Right renal pelvis (tissue), 4 donors: ENCODE measurements at places on chromosomes 7 and 10.

DNA sequence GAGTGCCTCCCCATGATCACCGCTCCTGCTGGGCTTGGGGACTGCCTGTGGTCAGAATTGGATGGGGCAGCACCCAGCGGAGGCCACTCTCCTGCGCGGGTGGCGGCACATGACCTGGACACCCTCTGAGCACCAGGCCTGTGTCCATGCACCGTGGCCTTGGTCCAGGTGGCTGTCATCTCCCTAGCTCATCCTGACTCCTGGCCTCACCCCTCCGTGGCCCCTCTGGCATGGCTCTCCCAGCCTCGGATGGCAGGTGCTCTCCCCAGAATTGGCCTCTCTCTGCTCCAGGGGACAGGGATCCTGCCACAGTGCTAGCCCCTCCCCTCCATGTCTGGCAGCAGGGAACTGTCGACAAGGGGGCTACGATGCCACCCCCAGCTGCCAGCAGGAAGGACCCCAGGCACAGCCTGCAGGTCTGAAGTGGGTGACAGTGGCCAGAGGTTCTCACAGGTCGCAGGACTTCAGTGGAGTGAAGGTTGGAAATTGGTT is 37.2 kb upstream of the BTBD16 start:
- DNase-seq: no peak

DNA sequence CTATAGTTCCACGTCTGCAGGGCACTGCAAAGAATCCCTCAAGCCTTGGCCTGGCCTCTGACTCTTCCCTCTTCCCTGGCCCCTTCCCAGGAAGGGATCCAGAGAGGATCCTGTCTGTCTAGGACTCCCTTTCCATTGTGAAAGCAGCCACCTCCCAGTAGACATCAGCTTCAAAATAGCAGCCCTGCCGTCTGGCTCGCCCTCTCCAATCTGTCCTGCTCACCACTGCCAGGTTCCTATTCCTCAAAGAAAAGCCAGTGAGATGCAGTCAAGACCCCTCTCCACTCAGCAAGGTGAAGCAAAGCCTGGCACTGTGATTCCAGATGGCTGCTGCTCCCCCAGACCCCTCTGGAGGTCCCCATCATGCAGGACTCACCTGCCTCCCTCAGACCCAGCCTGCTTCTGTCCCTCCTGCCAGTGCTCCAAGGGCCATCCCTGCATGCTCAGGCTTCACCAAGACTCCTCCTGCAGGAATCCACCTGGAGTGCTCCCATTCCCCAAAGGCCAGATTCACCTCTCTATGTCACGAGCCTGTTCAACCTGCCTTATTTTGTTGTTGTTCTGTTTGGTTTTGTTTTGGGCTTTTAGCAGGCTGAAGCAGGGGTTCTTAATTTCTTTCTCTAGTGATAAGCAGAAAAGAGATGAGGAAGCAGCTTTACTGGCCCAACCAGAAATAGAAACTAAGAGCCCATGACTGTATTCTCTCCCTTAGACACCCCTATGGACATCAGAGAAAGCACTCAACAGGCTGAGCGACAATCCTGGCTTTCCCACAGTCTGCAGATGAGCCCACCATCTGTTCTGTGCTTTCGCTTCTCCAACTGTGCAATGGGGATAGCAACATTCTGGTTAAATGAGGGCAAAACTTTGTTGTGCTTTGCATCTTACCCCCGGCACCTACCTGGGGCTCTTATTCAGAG is 305.1 kb downstream of the GRID1 start:
- no peak for DNase-seq

- no peak for DNase-seq
These were observed 32.0 kb downstream of the WAC start for GRCh38 chr10:28564905-28565304.

- DNase-seq: no peak
These were observed 64.4 kb upstream of the SFMBT2 start for GRCh38 chr10:7475046-7475911.

DNA sequence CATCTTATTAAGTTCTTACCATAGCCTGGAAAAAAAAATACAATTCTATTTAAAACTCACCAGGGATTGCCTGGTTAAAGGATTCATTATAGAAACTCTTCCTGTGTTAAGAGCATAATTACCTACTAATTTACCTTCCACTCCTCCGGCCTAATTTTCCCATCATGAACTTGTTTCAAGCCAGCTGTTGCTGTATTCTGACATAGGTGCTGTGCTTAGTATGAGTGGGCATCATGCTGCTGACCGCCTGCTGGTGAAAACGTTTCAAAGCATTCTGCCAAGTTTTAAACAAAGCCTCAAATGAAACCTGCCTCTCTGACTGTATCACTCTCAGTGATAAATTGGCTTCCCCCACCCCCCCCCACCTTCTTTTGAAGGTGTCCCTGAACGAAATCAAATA is 47.8 kb upstream of the KCNMA1 start:
- no peak for DNase-seq
